Cortex of kidney (tissue), 1 donor: ENCODE measurements at places on chromosomes 5 and 9.

DNA sequence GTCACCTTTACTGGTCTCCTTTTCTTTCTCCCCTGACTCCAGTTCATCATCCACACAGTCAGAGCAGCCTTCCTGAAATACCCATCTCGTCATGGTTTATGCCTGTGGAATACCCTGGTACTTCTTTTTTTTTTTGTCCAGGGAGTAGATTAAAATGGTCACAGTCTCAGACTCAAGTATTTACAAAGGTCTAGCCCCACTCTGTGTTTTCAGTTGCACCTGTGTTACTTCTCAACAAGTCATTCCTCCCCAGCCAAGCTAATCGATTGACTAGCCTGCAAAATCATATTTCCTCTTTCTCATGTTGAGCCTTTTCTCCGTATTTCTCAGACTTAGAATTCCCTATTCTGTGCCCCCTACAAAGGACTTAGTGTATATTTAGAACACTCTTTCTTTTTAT is 155.2 kb upstream of the KCNN2 start:
- no peak for DNase-seq

GRCh38 chr5:926417-927171 is 33.9 kb downstream of the TRIP13 start:
- DNase-seq: no peak

DNA sequence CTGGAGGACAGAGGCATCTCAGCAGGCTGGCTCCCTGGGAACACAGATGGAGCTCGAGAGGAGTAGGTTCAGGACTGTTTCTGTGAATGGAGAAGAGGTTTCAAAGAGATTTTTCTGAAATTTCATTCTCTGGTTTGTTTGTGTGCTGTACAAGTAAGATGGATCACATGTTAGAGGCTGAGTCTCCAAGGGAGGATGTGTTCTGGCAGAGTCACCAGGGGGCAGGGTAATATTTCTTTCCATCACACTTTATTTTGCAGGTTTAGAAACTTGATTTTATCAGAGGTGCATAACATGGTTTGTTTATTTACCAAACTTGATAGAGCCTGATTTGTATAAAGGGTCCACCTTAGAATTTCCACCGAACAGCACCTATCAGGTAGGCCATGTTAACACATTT is 69.2 kb upstream of the ARL15 start:
- no peak for DNase-seq

GRCh38 chr9:101005246-101005645 is 23.3 kb upstream of the PLPPR1 start:
- DNase-seq: no peak

DNA sequence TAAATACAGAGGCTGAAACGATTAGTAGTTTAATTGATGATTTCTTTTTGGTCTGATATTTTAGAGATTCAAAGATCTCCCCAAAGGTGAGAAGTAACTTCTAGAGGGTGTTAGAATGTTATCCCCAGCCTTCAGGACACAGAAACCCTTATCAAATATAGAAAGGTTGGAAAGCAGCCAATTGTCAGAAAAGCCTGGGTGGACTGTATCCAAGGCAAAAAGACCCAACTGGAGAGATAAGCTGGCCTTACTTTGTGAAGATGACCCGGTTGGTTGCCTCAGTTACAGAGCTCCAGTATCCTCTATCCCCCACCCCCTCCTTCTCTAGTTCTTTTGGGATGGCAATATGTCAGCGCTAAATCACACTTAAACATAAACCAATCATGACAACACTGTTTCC is 75.7 kb downstream of the GCNT4 start:
- DNase-seq: no peak

- DNase-seq: no peak
Observed at GRCh38 chr9:114246558-114246957, 76.3 kb upstream of the ORM1 start.

GRCh38 chr9:15522130-15522755 is 11.5 kb upstream of the PSIP1 start:
- no peak for DNase-seq

DNA sequence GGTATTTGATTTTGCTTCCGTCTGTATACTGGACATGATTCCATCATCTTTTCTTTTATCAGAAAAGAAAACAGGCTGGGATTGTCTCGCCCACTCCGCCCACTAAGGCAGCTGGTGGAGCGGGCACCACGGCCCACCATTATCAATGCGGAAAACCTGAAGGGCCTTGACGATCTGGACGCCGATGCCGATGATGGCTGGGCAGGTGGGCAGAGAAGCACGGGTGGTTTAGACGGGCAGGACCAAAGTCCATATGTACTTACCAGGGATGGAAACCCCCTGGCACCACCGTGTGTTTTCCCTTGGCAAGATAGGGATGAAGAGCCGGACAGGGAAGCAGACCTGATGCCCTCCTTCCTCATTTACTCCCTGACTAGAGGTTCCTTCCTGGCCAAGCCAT is 53.7 kb downstream of the PRRC2B start:
- no peak for DNase-seq

DNA sequence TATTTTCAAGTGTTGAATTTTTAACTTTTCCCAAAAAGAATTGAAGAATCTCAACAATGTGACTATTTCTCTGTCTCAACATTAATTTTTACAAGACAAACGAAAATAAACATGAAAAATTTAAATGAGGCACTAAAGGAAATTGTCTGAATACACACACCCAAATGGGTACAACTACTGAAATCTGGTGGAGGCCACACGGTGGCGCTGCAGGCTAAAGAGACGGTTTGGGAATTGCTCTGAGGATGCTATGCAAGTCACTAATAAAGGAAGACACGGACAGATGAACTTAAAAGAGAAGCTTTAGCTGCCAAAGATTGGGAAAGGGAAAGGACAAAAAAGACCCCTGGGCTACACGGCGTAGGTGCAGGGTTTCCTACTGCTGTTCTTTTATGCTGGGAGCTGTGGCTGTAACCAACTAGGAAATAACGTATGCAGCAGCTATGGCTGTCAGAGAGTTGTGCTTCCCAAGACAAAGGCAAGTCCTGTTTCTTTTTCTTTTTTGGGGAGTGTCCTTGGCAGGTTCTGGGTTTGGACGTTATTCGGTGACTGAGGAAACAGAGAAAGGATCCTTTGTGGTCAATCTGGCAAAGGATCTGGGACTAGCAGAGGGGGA is at the start of gene PCDHB10:
Gene PCDHB10 (plus strand): TSS at position 244 of the 616 bp plus-strand sequence. CDS start 200 bp downstream, at position 444.
- no peak for DNase-seq

DNA sequence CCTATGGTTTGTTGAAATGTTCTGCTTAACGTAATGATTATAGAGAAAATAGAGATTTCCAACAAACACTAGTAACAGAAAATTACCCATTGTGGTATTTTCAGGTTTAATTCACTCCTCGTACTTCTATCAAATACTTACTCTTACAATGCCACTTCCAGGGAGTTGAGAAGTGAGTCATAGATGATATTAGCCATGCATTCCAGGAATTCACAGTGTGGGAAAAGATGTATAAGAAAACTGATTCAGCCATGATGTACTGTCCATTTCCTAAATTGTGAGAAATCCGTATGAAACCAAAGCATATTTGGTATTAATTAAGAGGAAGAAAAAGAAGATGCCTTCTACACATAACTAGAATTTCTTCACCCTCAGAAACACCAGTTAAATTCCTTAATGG is 1854.6 kb upstream of the WWC1 start:
- DNase-seq: no peak

DNA sequence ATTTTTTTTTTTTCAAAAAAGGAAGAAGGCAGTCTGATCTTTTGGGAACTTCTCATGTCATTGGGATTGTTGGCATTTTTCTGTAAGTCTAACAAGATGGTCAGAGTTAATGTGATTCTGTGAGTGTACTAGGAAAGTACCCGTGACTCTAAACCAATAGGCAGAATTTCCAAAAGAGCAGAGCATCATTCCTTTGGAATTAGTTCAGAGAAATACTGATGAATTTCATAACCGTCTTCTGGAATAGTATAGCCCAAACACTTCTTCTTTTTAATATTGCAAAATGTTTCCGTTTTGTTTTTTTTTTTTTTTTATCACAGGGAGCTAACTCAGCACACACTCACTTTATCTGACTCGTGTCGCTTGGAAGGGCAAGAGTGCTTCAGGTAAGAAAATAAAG is 407.4 kb downstream of the DTWD2 start:
- DNase-seq: no peak

- no peak for DNase-seq
Observed at GRCh38 chr9:70816316-70816715, 305.1 kb downstream of the TRPM3 start.

DNA sequence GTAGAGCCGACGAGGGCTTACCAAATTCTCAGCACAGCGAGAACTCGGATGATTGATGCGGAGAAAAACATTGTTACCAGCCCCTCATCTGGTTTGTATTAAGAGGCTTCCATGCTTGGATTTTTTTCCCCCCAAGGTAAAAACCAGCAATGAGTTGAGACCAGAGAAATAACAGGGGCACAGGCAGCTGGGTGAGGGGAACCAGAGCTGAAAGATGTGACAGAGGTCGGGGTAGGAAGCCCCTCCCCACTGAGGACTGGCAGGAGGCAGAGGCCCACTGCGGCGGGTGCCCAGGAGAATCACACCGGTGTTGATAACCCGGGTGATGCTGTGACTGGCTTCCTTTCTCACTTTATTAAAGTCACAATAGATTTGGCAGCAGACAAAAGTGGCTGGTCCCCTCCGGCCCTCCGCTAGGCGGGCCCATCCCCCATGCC is 116.5 kb upstream of the PHYKPL start:
- DNase-seq: no peak

DNA sequence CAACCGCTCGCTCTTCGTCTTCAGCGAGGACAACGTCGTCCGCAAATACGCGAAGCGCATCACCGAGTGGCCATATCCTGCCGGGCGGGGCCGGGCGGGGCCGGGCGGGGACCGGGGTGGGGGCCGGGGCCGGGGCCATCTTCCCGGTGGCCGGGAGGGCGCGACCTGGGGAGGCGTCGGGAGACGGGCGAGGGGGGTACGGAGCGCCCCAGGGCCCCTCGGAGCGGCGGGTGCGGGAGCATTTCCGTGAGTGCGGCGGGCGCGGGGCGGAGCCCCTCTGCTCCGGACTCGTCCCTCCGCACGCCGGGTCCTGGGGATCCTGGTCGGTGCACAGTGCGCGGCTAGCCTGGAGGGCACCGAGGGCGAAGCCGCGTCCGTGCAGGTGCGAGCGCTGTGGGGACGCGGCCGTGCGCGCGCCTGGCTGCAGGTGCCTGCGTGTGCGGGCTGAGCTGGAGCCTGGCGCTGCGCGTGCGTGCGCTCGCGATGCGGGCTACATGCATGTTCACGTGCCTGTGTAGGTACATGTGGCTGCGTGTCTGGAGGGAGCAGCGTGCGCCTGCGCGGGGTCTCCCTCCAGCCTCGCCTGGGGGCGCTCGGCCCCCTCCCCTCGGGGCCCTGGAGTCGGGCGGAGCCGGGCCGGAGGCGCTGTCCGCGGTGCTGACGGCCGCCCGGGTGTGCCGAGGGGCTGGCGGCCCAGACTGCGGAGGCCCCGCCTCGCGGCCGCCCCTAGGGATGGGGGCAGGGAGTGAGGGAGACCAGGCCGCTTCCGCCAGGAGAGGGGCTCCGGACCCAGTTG is 762 bp downstream of the CACNA1B start:
- DNase-seq: no peak

DNA sequence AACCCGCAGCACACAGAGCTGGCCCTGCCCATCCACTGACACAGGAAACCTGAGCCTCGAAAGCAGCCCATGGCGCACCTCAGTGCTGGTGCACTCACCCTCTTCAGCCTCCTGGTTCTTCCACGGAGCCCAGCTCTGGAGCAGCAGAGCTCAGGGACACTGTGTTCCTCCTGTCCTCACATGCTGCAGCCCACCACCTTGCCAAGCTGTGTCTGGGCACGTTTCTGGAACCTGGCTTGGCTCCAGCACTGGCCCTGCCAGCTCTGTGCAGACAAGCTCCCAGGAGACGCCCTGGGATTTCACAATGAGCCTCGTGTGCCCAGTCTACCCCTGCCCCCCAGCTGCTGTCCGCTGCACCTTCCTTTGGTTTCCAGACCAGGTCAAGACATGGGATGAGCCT is 119.5 kb downstream of the SYK start:
- DNase-seq: no peak

- no peak for DNase-seq
Observed at GRCh38 chr9:19999491-20000057, 210.7 kb upstream of the SLC24A2 start.

- DNase-seq: no peak
Observed at GRCh38 chr9:88390371-88390990, 2.2 kb downstream of the SPIN1 start.

DNA sequence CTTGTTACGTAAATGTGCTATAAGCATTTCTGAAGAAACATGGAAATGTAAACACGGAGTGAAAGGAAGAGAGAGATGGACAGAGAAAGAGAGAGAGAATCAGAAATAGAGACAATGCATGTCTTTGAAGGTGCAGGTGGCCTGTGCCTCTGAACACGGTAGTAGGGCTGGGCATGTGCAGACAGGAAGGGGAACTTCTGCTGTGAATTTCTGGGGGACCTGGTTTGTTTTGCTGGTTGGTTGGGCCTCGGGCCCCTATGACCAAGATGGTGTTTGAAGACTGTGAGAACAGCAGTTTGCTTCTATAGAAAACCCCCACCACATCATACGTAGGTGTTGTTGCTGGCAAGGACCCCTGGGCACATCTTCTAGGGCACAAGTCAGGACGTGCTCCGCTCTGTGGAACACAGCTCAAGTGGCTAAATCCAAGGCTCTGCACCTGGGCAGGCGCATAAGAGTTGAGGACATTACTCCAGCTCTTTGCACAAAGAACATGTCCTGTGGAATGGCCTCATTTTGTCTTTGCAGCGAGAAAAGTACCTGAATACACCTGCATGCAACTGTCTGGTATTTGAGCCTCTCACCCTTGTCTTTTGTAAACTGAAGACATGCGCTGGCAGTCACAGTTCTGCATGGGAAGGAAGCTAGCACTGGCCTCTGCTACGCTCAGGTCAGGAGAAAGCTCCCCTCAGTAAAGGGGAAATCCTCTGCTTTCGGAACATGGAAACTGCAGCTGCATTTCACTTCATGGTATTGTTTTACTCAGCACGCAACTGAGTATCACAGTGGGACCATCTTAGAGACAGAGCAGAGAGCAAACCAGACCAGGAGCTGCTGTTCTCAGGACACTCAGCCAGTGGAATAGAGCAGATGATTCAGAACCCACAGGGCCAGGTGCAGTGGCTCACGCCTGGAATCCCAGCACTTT is 2.7 kb downstream of the OR2V2 start:
- no peak for DNase-seq

GRCh38 chr5:112013660-112014059 is 256.7 kb upstream of the NREP start:
- DNase-seq: no peak

DNA sequence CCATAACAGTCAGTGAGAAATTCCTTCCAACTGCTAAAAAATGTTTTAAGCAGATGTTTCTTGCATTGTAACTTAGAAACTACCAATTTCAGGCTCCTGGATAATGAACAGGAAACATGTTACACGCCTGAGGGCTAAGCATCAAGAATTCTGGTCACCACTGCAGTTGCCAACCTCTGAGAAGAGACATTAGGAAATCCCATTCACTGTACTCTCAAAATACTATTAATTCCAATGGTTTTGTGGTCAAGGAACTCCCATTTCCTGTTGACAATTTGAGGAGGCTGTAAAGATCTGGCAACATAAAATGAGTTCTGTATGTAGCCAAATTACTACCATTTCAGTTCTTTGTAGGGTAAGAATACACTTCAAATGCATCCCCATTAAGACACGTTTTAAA is 456.0 kb upstream of the MEF2C start:
- DNase-seq: no peak

GRCh38 chr5:2833556-2833955 is 82.1 kb upstream of the IRX2 start:
- no peak for DNase-seq
